Left renal cortex interstitium (tissue), 4 donors: ENCODE measurements at places on chromosomes 13 and 19. TPM values are rescaled to one million over a fixed set of nuclear protein-coding genes. Genes with fewer than 3 reads are reported as not detected.

Gene C13orf42
- 0.52 TPM for polyA plus RNA-seq

Gene HS6ST3
- polyA plus RNA-seq = 2.9 TPM

Gene KLK15
- not detected for polyA plus RNA-seq

DNA sequence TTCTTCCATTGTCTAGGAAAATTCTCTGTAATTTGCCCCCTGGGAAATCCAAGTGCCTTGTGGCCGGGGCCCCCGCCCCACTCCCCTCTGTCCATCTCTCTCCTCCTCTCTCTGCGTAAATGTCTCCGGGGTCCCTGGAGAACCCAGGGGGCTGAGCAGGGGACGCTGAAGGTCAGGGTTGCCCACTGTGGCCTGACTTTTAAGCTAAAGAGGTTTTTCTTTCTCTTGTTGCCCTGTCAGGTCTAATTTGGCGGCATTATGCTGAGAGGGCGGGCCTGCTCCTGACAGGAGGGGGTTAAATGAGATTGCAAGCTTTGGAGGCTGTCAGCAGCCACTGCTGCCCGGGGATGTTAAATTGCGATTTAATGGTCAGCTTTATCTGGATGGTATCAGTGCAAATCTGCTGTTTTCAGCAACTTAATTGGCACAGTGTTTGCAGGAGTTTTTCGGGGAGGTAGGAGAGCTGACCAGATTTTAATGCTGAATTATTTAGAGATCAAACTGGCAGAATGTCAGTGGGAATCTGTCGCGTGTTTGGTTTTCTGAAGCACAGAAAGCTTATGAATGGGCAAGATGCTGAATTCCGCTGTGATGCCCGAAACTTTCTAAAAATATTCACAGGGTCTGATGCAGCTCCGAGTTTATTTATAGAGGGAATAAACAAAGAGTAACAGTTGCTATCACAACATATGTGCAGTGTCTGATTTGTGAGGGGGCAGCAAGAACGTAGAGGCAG, 93.2 kb upstream of the SOX1 start:
- DNase-seq = no peak

GRCh38 chr13:23578411-23579071, 8.3 kb downstream of the TNFRSF19 start:
- no peak for DNase-seq
